AG04449 (cell line): ENCODE measurements at places on chromosomes 3 and 15.

GRCh38 chr15:100314809-100315400 is 26.9 kb downstream of the ADAMTS17 start:
- no peak for DNase-seq

GRCh38 chr3:105580296-105580965 is 213.7 kb downstream of the ALCAM start:
- no peak for DNase-seq

- DNase-seq, result no peak
These were observed 103.8 kb downstream of the LINGO1 start for GRCh38 chr15:77528968-77529319.

DNA sequence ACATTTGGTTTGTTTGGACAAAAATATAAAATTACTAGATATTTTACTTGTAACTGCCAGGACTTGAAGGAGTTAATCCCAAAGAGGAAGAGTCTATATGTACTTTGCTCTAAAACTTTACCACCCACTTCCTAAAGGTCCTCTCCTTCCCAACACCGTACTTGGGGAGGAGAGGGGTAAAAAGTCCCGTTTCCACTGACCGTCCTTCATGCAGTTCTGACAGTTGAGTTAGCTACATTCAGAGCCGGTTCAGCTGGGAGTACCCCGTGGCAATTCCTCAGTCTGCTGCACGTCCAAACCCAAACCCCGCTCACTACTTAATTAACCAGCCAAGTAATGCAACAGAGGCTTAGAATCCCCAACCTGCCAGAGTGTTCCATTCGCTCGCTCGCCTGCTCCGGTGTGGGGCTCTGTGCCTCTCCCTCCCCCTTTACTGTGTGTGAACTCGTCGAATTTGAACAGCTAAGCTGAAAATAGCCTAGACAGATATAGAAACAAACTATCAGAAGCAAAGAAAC is 519.7 kb downstream of the FOXP1 start:
- DNase-seq, result no peak

GRCh38 chr3:30628901-30629590 is 22.6 kb downstream of the TGFBR2 start:
- DNase-seq, result no peak

GRCh38 chr15:73564255-73564654 is 68.9 kb downstream of the NPTN start:
- no peak for DNase-seq

GRCh38 chr3:124995460-124995994 is 60.3 kb downstream of the HEG1 start:
- no peak for DNase-seq

DNA sequence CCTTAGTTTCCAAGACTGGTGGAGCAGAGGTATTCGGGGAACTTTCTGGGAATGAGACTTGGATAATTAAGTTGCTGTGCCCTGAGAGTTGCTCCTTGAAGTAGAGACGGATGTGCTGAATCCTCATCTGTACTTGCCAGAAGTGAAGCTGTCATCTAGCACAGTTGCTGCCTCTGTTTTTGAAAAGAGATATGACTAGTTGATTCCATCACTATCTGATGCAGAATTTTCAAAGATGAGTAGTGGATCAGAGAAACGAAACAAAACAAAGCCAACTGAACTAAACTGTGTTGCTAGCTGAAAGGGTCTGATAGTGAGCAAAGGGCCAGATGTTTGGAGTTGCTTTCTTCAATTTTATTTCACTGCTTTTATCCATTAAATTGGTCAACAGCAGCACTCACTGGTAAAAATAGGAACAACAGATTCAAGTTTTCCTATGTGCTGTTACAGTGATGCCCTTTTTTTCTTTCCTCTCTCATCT is 52.7 kb downstream of the MITF start:
- DNase-seq, result no peak

GRCh38 chr15:88607951-88608350 is 13.2 kb upstream of the AEN start:
- no peak for DNase-seq

GRCh38 chr3:35483131-35483530 is 156.2 kb upstream of the ARPP21 start:
- no peak for DNase-seq

GRCh38 chr15:48946074-48946839 is 17.5 kb downstream of the SHC4 start:
- DNase-seq, result no peak

- no peak for DNase-seq
These were observed 72.0 kb upstream of the HERC1 start for GRCh38 chr15:63905558-63906265.

DNA sequence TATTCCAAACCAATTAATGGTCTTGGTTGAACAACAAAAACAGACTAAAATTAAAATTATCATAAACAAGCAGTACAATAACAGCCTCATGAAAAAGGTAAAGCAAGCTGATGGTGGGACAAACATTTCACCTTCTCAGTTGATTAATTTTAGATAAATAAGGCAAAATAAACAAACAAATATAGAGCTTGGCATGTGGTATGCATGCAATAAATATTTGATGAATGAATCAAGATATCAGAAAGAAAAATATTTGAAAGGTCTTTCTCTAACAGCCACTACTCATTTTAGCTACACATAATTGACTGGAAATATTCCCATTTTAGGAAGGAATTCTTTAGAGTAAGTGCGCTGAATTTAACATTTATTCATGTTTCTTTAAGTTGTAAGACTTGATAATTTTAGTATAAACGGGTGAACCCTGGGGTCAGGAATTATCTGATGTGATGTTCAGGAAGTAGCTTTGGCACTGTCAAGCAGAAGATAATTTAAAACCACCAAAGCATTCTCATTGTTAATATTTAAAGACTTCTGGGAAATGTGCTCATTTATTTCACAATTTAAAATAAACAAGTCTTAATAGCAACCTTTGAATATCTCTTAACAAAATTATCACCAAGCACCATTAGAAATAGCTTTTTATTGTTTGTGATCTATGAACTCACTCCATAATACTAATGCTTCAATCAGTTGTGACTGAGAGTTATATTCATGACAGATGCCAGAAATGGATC is 372.3 kb upstream of the TGFBR2 start:
- no peak for DNase-seq

- no peak for DNase-seq
These were observed 11.6 kb downstream of the WWTR1 start for GRCh38 chr3:149646181-149646766.

GRCh38 chr3:72181251-72181650 is 396.3 kb upstream of the PROK2 start:
- DNase-seq, result no peak

- no peak for DNase-seq
These were observed 13.9 kb upstream of the TOP2B start for GRCh38 chr3:25678581-25678980.

GRCh38 chr3:32575451-32576113 is 4.9 kb upstream of the DYNC1LI1 start:
- DNase-seq, result no peak

- DNase-seq, result no peak
These were observed 2.9 kb downstream of the IFT122 start for GRCh38 chr3:129442947-129443346.

GRCh38 chr3:46987743-46988401 is 8.4 kb downstream of the NBEAL2 start:
- DNase-seq, result no peak

- DNase-seq, result no peak
These were observed 33.2 kb downstream of the SLC25A26 start for GRCh38 chr3:66253790-66254620.

DNA sequence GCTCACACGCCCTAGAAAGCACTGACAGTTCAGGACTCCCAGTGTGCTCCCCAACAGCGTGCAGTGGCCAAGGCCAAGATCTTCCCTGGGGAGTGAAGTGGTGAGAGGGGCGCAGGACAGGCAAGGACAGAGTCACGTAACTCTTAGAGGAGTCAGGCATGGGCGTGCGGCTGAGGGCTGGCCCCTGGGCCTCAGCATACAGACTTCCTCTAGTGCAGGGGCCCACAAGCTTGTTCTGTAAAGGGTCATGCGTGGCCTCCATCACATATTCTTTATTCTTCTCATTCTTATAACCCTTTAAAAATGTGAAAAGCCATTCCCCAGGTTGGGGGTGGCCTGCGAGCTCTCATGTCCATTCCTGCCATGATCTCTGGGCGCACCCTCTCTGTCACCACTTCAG is 25.2 kb downstream of the TMEM43 start:
- DNase-seq, result no peak

- no peak for DNase-seq
These were observed 70.1 kb downstream of the CADPS start for GRCh38 chr3:62805106-62805505.

DNA sequence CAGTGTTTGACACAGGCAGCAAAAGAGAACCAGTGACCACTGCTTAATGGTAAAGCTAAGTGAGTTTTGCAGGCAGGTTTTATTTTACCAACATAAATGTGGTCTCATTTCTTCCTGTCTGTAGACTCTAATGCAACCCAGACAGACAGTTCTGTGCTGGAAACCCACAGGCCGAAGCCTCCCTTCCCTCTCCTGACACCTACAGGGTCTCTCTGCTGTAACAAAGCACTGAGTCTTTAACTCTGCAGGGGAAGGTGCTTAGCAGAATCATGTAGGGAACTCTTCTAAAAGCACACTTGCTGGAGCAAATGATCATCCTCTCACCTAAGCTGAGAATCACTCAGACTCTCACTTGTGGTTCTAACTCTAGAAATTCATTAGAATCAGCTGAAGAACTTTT is 200.3 kb downstream of the KBTBD8 start:
- no peak for DNase-seq
